ENCODE measurements at places on chromosomes 3 and 15.

DNA sequence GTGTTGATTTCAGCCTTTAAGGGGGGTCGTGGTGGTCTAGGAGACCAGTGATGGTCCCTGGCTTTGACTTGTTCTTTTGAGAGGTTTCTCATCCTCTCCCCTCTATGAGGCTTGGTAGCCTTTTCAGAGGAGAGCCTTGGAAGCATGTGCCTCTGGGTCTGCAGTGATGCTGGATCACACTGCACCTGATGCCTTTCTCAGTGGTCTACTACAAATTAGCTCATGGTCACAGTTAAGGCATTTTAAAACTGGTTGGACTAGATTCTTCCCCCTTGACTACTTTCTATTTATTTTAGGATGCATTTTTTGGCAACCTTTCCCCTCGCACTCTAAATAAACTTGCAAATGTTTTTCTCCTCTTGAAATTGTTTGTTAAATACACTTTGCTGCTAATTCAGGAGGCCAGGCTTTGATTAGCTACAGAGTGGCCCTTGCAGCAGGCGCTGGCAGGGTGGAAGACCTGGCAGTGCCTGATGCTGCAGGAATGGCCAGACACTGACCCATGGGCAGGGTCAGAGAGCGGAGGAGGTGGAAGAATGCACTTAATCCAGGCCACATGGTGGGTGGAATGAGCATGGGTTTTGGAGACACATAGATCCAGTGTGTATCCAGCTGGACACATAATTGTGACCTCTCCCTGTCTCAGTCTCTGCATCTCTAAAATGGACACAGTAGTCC lies 318.8 kb upstream of the CTDSPL start:
- DNase-seq, result no peak

DNA sequence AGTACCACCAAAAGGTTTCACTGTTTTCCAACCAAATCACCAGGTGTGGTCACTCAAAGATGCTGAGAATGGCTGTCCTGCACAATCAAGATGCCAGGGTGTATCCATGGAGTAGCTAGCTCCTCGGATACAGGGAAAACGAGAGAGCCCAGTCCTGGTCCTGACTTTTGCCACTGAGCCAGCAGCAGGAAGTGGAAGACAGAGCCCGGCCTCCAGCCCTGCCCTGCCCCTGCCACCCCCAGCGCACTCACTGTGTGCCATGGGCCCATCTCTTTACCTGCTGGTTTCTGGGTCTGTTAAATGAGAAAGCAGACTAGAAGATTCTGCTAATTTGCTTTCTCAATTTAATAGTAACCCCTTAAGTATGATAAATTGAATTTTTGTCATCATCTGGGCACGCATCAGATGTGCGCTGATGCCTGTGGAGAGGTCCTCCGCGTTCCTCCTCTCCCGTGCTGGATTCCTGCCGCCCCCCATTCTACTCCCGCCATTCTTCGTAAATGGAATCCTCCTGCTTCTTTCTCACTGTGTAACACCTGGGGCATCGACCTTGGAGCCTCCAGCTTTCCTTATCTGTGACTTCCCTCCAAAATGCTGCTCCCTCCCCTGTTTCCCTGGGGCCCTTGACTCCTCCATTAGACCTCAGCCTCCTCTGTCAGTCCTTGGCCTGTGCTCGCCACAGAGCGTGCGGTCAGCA lies 18.0 kb downstream of the TNFAIP8L3 start:
- no peak for DNase-seq

DNA sequence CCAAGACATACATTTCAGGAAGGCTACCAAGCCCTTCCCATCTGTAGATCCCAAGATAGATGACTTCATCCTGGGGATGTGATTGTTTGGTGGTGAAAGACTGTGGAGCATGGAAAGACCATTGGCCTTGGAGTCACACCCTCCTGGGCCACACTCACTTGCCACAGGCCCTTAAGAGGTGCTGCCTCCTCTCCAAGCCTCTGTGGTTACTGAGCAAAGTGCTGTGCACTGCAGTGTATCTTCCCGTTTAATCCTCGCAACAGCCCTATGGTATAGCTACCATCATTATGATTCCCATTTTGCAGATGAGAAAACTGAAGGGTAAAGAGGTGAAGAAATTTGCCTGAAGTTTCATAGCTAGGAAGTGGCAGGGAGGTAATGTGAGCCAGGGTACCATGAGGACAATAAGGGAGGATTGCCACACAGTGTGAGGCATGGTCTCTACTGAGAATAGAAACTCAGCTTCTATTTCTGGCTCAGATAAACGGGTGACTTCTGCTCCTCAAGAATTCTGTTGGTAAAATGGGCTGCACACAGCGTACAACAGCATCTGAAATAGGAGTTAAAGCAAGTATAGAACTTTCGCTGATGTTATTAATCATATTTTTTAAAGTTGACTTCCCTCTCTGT lies 23.9 kb upstream of the RHO start:
- no peak for DNase-seq

GRCh38 chr3:179450261-179450701 lies 989 bp downstream of the GNB4 start:
- DNase-seq, result no peak

DNA sequence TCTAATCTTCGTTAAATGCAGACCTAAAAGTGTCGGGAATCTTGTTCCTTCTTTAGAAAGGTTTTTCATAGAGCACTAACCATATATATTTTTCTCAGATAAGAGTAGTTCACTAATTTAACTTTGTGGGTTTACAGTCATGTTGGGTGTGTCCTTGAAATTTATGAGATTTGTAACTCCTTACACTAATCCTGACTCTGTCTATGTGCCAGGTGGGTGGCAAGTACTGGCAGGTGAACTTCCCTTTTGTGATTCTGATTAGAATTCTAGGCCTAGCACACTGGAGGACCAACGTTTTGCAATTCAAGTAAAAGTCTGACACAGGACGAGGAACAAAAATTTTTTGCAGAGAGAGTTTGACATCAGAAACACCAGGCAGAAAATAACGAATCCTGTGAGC lies 220.1 kb downstream of the P3H2 start:
- no peak for DNase-seq

GRCh38 chr3:51304230-51304629 lies 80.9 kb upstream of the MANF start:
- DNase-seq, result no peak

DNA sequence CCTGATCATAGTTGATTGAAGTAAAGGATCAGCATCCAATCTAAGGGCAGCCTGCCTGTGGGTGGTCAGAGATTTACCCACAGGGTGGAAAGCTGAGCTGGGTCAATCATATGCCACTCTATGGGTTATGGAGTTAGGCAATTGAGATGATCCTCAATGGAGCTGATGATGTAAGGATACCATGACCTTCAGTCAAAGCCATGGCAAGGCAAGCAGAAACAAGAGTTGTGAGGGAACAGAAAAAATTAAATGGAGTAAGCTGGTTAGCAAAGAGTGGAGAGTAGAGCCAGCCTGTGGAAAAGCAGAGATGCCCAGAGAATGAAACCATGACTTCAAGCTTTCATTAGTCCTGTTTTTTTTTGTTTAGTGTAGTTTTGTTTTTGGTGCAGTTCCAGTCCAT lies 5.7 kb upstream of the IQGAP1 start:
- no peak for DNase-seq

GRCh38 chr15:29134641-29135308 lies 134.8 kb downstream of the NSMCE3 start:
- DNase-seq, result no peak

DNA sequence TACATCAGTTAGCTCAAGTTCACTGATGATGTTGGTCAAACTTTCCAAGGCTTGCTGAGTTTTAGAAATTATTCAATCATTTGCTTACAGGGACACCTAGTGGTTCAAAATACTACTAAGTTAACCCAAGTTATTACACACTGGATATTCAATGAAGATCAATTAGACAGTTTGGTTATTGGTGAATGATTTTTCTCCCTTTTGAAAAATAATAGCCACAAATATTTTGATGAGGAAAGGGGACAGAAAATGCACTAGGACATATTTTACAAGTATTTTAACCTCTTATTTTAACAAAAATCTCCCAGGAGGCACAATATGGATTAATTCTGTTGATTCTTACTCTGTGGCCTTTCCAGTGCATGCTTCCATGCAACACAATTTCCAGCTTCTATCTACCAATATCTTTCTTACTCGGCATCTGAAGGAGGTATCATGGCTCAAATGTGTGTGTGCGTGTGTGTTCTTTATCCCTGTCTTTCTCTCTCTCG lies 20.1 kb upstream of the GOLGA6L2 start:
- peak; percentile 6 for DNase-seq

GRCh38 chr3:53493963-53494791 lies at the start of gene CACNA1D:
Gene CACNA1D (plus strand): TSS chr3:53494611. CDS start chr3:53495167, 556 bp downstream.
- no peak for DNase-seq

GRCh38 chr15:87579537-87579936 lies 677.0 kb downstream of the NTRK3 start:
- DNase-seq, result no peak

DNA sequence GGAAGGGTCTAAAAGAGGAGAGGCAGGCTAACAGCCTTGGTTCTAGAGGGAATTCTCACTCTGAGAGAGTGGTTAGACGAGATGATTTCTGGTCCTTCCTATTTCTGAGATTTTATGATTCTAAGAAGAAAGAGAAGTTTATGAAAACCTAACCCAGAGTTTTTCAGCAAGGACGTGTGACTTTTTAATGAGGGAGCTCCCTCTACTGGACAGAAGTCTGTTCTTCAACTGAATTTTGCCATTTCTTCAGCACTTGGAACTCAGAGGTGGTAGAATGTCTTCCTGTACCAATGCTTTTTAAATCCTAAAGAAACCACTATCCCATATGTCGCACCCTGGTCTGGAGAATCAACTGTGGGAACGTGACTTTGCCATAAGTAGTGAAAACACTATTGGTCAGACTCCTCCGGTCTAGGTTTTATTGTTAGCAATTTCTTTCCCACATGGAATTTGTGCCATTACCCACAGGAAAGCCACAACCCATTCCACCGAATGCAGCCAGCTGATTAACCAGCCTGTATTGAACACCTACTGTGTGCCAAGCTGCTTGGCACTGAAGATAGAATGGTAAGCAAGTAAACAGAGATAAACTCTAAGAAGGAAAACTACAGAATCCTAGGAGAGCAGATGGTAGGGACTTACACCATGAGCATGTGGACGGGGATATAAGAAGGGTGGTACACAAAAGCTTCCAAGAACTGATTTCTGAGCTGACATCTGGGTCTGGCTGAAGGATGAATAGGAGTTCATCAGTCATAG lies 199.5 kb upstream of the LMCD1 start:
- peak; percentile 17 for DNase-seq

GRCh38 chr3:105427332-105427731 lies 60.6 kb downstream of the ALCAM start:
- no peak for DNase-seq

DNA sequence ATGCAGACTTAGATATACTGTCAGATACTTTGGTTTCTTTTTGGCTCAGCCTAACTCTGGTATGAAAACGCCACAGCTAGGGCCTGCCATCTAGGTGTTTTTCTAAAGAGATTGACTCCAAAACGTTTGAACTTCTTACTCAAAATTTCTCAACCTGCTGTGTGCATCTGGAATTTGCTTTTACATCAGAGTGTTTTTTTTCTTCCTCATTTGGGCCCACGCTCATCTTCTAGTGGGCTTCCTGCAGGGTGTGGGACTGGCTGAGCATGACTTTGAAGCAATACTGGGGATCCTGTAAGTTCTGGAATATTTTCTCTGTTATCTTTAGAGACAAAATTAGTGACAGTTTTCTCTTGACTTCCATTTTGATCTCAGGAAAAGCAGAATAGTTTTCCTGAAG lies 117.8 kb downstream of the NR1D2 start:
- DNase-seq, result no peak

Measured in NCI-H1092 treated with DMSO at 0.1 percent for 48 hours (cell line).